ENCODE measurements at places on chromosomes 7 and 10.

DNA sequence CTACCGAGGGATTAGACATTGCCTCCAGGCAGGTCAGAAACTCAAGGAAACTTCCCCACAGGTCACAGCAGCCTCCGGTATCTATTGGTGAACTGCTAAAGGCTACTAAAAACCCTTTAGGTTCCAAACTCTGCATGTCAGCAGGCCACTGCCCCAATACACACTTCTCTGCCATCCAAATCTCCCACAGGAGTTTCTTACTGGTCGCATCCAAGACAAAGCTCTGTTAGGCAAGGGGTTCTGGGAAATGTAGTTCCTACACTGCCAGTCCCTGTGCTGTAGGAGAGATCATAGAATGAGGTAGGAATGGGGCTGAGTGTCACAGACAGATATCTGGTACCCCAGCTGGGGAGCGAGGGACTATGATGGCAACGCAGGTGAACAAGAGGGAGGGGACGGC is 757.0 kb upstream of the C7orf33 start:
- DNase-seq: no peak

GRCh38 chr10:74167443-74167842 is 16.4 kb downstream of the ADK start:
- no peak for DNase-seq

DNA sequence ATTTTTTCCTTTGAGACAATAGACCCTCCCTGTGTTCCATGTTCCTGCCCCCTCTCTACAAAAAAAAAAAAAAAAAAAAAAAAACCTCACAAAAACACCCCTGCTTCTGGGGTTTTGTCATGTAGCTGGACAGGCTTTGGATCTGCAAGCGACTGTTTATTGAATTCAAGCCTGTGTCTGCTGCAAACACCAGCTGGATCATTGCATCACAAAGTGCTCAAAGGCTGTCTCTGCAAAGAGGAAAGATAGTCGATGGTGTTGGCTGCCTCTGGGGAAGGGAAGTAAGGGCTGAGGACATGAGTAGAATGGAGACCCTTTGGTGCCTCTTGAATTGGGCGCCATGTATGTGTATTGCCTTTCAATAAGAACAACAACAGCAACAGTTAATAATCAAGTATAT is 471.2 kb downstream of the PLXNA4 start:
- no peak for DNase-seq

GRCh38 chr7:69939317-69939716 is 341.0 kb downstream of the AUTS2 start:
- no peak for DNase-seq

DNA sequence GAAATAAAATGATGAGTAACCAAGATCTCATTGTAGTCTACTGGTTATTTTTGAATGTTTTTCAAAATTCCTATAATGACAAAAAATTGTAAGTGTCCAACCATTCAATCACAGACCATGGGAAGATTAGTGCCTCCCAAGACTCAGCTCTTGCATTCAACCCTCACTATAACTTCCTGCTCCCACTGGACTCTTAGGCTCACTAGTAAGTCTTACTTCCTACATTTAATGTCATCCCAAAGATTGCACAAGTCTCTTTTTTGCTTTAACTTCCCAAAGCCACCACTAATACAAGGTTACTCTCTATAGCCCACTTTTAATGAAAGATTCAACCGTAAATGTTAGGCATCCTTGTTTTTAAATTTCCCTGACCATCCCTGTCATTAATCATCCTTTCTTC is 111.9 kb upstream of the NRBF2 start:
- DNase-seq: no peak

DNA sequence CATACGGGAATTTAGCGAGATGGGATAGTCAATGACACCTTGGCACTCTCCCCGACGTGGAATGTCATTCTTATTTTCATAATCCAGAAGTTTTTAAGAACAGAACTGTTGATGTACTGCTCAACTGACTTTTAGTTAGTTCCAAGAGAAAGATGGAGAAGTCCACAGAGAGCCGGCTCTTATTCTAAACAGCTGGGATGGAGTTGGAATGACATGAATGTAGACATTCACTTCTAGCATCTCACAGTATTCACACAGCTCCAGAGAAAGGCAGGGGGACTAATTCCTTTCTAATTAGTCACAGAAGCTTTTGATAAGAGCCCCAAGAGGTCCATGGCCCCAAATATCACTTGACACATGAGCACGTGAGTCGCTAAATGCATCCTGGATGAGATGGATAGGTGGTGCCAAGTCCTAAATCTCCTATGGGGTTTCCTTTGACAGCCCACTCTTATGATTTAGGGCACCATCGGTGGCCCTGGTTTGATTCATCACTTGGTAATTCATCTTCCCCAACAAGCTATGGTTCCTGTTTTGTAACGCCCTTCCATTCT is 420.3 kb upstream of the AUTS2 start:
- DNase-seq: no peak

DNA sequence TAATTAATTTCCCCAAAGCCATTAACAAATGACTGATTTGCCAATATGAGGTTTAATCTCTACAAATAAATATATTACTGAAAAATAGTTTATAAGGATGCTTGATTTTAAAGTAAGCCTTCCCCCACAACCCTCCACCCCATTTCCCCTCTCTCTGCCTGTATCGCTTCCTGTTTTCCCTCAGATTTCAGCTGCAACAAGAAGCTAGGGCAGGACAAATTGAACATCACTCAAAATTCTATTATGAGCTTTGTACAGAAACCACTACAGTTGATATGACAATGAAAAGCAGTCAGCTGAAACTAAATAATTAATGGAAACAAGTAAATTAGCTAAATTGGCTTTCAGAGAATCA is 109.0 kb upstream of the SP4 start:
- no peak for DNase-seq

- DNase-seq: no peak
These were observed 50.0 kb downstream of the PNLIPRP2 start for GRCh38 chr10:116670706-116671105.

GRCh38 chr7:78476851-78477405 is 678.4 kb downstream of the PHTF2 start:
- DNase-seq: no peak

DNA sequence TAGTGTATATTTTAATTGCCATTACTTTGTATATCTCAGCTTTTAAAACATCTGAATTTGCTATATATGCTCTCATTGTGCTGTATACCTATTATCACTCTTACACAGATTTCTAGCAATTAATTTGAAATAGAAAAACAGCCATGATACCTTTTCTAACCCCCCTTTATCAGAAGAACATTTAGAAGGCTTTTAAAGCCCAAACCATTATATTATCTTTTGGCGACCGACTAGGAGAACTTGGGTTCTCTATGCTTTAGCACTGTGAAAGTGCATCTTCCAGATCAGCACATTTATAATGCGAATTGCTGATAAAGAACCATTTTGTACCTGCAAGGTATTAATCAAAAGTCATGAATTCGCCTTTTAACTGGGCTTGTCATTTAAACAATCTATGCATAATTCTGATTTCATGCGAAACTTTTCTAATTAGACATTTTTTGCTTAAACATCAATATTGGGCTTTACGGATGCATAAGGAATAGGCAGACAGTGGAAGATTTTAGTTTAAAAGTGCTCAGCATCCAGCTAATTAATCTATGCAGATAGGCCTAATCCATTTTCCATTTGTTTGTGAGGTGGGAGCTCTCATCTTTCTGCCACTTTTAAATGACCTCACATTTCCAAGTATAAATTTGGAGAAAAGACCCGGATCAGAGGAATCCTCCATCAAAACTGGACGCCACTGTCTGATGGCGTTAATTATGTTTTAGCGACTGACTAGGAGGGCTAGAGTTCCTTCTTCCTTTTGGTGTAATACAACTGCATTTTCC is 1.2 kb upstream of the MLLT10 start:
- no peak for DNase-seq

- no peak for DNase-seq
These were observed 107.4 kb downstream of the DYNC2I1 start for GRCh38 chr7:158963771-158964241.

DNA sequence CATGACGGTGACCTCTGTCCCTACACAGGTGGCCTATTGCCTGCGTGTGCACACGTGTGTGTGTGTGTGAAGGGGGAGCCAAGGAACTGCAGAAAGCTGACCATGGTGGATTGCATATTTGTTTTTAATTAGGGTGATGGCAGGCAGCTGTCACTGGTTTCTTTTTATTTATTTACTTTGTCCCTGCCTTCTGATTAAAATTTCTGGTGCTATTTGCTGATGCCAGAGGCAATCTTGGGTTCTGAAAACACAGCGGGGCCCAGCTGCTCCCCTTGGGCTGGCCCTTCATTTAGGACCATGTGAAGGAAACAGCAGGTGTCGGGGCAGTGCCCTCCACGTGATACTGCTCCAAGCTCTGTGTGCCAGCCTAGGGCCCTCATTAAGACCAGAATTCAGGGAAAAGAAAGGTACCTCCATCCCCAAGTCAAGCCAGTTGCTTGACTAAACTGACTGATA is 71.3 kb upstream of the PODXL start:
- DNase-seq: no peak
